ENCODE measurements at places on chromosomes 3 and 15.

DNA sequence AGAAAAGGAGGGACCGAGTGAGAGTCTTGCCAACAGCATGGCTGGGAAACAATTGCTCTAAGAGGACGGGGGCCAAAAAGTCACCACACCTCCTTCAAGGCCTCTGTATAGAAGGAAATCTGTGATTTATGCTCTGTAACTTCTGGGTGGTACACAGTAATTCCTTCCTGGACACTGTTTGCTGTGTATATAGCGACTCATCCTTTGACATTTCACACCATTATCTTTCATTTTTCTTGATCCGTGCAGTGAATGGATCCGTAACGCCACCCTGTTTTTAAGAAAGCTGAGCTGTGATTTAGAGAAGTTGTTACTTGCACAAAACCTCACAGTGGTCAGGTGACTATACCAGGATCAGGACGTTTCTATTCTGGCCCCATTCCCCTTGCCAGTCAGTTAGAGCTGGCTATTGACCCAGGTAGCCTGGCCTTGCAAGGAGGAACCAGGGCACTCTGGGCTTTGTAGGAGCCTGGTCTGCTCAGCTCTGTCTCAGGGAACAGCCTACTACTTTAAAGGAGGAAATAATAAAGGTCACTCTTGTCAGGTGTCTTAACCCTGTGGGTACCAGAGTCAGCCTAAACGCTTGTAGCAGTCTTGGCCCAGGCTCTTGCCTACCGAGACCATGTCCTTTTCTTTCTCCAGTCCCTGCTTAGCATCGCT, 86.5 kb upstream of the MYZAP start:
- no peak for DNase-seq

DNA sequence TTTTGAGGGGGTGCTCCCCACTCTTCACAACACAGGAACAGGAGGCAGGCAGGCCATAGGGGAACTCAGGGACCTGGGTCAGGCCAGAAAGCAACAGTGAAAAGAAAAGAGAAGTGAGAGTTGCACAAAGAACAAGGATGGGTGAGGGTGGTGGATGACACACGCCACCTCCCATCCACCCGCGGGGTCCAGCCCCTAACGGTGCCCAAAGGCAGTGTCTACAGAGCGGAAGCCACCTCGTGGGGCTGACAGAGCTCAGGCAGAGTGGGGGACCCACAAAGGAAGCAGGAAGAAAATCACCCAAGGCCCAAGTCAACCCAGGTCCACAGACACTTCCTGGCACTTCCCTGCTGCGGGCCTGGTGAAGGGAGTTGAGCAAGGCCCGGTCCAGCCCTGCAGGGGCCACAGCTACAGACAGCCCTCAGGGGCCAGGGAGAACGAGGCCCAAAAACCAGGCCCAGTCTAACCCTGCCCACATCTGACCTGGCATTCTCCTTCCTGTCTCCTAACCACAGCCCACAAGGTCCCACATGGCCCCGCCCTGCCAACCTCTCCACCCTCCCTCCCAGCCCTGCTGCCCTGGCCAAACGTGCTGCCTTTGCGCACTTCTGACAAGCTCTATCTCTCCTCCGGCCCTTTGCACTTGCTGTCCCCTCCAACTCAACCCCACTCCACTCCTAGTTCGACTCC, 5.9 kb downstream of the NUP210 start:
- DNase-seq, result peak; percentile 26

GRCh38 chr3:98188545-98188944, 22.0 kb downstream of the OR5H15 start:
- DNase-seq, result no peak

GRCh38 chr3:24601066-24601939, 106.7 kb upstream of the THRB start:
- no peak for DNase-seq

DNA sequence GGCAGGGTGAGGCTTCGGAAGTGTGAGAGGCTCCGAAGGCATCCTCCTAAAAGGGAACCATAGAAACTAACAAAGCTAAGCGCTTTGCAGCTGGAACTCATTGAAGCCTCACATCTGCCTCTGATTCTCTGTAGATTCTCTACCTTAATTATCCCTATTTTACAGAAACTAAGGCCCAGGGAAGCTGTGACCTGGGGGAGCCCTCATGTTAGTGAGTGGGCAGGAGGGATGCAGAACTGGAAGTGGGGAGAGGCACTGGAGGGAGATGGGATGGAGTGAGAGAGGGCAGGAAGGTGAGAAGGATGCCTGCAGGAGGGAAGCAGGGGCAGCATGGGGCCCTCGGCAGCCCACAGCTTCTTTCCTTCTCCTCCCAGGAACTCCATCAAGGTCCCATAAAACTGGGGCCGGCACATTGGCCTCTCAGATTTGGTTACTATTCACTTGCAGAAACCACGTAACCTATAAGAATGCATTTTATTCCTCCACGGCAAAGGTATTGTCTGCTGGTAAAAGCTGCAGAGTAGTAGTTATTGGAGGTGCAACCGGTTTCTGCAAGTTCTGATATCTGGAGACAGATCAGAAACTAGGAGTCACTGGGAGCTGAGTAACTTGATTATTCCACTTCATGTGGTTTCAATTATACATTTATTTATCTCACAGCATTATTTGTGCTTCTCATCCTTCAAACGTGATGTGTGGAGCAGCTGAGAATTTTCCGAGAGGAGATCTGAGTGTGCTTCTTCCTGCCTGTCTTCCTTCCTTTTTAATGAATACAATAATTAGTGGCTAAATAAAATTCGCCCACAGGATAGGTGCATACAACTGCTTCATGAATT, 24.0 kb upstream of the CHCHD6 start:
- no peak for DNase-seq

DNA sequence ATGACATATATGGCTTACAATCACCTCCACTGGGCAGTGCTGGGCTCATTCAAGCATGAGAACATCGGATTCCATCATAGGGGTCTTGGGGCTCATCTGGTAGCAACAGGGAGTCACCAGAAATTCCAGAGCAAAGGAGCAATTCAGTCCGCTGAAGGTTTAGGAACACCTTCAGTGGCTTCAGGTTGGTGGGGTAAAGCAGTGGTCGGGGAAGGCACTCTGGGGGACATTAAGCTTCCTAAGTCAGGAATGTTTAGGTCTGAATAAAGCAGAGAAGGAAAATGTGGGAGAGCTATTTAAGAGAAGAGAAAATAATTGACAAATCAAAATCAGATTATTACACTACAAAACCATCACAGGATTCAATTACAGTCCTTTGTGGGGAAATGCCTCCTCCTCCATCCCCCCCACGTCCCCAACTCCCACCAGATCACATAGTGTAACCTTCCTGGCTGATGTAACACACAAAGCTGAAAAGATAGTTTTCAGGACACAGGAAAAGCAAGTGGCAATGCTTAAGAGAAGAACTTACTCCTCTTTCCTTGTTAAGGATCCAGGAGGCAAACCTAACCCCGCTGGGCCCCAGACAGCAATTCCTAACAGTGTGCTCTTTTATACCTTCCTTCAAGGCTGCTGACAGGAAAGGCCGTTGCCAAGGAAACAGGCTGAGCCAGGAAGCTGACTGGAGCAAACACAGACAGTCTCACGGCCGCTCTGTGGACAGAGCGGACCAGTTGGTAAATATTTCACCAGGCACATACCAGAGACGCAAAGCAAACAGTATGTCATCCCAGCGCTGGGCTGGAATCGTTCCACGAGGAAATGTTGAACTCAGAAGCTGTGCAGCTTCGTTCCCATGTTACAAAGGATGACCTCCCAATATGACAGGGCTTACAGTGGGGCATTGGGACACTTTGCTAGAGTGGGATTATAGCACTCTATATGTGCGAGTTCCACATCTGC, 57.5 kb upstream of the LMCD1 start:
- no peak for DNase-seq

DNA sequence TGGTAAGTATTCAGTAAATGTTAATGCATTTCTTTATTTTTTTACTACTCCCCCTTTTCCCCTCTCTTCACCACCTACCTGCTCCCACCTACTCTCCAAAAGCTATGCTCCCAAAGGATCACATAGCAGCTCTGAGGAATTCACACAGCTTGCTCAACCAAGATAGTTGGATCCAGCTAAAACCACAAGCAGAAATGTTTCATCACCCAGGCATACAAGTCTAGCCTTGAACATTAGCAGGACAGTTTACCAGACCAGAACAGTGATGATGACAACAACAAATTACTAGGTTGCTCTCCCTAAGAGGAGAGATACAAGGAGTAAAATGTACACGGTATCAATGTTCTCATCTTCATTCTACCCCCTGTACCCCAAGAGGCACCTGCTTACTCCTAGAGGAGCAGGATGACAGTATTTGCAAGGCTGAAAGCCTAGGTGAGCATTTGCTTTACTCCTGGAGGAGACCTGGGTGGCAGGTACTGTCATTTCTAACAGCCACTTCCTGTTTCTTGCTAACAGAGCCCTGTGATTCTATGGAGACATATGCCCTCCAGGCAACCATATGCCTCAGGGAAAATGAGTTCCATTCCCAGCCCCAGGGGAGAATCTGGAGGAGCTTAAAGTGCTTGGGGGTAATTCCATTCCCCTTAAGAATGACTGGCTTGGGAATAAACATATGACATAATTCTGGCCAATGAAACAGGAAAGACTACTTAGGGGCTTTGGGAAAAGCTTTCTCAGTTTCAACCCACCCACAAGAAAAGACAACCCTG, 237.5 kb downstream of the NTRK3 start:
- DNase-seq, result no peak

DNA sequence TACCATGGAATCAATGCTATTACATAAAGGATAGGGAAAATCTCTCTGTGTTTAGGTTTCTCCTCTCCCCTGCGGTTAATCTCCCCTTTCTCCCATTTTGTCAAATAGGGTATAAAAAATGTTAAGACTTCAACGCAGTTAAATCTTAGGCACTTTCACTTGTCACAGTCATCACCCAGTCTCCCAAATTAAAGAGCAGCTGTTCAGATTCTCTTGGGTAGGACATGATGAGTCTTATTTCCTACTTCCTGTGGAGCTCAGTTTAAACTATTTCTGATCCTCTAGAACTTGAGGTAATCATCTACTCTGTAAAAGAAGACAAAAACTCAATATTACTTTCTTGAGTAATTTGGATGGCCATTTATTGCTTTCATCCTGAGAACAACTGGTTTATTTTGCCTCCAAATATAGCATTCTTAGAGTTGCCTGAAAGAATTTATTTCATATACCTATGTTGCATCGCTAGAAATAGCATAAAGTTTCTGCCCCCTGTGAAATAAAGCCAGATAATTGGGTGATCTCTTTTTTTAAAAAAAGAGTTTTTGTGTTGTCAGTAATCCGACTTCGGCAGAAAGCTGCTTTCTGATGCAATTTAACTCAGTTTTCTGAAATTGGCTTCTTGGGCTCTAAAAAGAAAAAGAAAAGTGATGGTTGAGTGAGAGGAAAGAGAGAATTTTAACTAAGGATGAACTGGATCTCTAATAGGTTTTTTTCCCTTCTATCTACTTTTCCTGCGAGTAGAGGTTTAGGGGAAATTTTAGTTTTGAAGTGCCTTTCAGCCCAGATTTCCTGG, 20.7 kb downstream of the RAP2B start:
- DNase-seq, result no peak

GRCh38 chr3:82259994-82260393, 498.5 kb upstream of the GBE1 start:
- DNase-seq, result no peak

GRCh38 chr3:128359846-128360642, 106.6 kb downstream of the DNAJB8 start:
- no peak for DNase-seq

GRCh38 chr15:48500595-48500994, 144.9 kb downstream of the FBN1 start:
- no peak for DNase-seq

DNA sequence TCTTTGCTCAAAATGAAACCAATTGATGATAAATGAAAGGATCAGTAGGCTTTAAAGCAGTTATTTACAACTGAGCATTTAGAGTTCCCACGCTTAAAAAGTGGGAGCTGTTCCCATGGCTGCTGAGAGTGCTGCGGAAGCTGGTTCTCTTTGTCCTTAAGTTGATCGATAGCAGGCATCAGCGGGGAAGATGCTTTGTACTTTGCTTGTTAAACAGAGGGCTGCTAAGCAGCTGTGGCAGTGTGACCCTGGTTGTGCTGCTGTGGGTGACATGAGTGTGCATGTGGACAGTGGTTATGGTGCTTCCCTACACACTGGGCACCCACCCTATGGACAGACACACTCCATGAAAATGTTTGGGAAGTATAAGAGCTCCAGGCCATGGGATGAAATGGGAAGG, 96.3 kb downstream of the PTPRG start:
- DNase-seq, result no peak

GRCh38 chr3:17030438-17030837, 145.7 kb downstream of the PLCL2 start:
- DNase-seq, result no peak

GRCh38 chr3:158085931-158086330, 20.3 kb downstream of the SHOX2 start:
- DNase-seq, result no peak

DNA sequence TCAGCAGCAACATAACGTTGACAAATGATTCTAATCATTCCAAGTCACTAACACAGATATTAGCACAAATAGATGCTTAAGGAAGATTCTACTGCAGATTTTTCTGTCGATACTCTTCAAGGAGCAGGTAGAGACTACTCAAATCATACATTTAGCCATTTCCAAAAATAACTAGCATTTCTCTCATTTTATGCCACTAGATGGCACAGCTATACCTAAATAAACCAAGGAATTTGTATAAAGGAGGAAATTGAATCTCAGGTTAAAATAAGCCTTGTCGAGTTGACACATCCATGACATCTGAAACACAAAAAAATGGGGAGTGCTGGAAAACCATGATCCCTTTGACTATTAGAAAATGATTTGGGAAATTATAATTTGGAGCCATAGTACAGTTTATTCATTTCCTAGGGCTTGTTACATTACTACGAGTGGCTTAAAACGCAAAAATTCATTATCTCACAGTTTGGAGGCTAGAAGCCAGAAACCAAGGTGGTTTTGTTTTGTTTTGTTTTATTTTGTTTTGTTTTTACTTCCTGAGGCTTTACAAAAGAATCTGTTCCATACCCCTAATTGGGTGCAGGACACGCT, 59.5 kb upstream of the STRIT1 start:
- DNase-seq, result no peak

DNA sequence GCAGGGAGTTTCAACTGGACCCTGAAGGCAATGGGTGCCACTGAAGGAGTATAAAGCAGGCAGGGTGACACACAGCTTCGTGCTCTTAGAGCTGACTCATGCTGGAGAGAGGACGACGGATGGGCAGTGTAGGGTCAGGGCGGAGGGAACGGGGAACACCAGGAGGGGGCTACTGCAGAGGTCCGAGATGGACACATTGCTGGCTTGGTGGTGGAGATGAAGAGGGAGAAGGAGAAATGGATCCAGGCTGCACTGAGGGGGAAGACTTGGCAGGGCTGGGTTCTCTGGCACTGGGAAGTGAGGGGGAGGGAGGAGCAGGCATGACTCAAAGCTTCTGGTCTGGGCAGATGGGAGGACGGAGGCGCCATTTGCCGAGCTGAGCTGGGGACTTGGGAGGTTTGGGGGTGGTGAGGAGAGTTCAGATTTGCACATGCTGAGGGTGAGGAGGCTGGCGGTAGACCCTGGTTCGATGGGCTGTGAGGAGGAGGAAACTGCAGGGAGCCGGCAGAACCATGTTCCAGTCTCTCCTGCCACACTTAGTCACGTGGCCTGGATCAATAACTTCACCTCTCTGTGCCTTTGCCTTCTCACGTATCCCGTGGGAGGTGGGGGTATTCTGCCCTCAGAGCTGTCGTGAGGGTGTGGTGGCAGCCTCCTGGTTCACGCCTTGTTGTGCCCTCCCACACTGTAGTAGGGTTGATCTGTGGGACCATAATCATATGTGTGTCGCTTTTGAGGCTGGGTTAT, 4.6 kb upstream of the KCTD6 start:
- DNase-seq, result no peak

GRCh38 chr15:56248311-56248992, 4.8 kb upstream of the RFX7 start:
- DNase-seq, result no peak

Data from T-helper 2 cell (primary cell).